ENCODE measurements at places on chromosomes 4 and X.

- DNase-seq, result no peak
Measured at GRCh38 chr4:102610476-102610875, 109.3 kb downstream of the NFKB1 start.

DNA sequence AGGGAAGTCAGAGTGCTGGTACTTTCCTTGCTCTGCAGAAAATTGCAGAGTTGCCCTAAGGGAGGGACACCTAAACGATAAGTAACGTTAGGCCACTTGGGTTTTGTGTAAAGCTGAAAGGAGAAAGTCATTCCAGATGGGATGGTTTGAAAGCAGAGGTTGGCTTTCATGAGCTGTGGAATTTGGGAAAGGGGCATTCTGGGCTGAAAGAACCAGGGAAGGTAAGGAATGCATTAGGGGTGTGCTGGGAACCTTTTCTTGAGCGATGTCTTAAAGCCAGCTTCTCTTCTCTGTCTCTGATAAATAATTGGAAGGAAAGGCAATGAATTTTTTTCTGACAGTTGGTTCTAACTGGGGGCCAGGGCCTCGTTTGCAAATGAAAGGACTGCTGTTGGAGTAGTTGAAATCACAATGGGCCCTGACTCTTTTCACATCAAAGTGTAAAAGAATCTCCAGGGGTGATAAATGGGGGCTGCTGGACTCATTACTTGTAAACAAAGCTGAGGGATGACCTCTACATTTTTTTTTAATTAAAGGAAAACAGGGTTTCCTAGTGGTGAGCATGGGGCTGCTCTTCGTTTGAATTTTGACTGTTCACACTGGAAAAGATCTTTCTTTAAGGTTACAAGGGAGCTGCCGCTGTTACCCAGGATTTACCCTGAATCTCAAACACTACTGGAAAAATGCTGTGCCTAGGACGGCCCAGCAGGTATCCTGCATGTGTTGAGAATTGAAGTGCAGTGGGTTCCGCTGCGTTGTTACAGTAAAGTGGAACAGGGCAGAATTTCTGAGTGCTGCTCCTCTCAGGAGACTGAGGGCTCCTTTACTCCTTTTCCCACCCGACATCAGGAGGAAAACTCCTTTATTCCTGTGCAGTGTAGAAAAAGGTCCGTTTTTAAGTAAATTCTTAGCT, 25.0 kb downstream of the AFF1 start:
- DNase-seq, result no peak

DNA sequence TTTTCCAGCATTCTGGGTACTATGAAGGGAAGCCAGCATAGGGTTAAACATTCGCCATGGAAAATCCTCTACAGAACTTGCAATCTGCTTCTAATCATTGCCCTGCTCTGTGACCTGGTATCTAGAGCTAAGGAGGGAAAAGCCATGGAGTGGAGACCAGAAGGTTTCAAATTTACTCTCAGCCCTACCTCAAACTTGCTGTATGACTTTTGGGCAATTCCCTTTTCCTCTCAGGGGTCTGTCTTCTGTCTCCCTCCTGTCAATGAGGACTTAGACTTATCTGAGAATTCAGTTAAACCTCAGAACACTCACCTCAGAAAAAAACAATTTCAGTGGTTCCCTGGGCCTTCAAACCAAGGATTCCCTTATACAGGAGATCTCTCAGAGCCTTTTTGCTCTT, 29.1 kb downstream of the ARHGEF9 start:
- DNase-seq, result no peak

- DNase-seq, result no peak
Measured at GRCh38 chr4:28014469-28014868, 1153.8 kb downstream of the STIM2 start.

DNA sequence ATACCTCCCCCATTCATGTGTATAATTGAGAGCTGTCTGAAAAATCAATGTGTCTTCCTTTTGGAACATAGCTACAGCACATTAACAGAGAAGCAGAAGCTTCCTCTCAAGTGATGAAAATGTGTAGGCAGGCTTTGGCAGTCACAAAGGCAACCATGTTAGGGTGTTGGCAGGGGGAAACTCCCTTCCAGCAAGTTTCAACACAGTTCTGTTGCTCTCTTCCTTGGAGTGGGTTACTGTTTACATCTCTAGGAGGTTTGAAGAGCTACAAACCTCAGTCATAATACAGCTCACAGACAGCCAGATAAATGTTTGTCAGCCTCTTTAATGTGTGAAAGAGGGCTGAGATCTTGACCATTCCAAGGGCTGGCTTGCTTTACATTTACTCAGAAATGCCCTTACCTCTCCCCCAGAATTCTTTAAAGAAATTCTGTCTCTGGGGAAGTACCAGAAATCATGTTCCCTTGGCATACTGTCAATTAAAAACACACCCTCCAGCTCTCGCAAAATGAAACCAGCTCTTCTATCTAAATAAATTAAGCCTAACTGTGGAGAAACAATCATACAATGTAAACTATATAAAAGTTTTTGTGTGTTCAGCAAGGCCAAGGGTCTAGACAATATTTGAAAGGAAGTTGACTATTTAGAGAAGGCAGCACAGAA, 18.9 kb downstream of the ZBTB33 start:
- peak; percentile 21 for DNase-seq

DNA sequence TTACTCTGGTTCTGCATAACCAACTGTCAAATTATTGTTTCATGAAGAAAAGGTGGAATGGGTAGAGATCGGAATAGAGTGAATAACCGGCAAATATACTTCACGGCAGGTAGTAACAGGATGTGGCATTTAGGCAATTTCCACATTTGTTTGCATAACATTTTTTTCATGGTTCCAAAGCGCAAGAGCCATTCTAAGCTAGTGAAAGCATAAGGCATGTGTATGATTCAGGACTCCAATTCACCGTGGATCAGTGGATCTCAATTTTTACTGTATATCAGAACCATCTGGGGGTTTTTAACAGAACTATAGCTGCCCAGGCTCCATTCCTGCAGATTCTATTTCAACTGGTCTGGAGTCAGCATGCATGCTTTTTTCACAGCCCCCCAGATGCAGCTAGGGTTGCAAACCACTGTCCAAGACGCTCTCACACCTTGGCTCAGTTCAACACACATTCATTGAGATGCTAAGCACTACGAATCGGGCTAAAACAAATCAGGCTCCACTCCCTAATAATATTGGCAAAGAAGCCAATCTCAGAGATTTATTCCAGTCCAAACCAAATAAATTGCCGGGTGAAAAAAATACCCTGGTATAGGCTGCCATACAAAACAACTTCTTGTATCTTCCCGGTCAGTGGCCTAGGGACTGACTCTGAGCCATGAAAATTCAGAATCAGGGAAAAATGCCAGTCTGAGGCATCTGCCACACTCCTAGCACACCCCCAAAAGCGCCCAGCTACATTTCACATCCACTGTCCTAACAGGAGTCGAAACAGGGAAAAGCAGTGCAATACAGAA, 30.0 kb downstream of the AFAP1 start:
- DNase-seq, result no peak

- no peak for DNase-seq
Measured at GRCh38 chr4:149248191-149248764, 567.4 kb downstream of the IQCM start.

GRCh38 chr4:87529187-87529586, at the start of gene SPARCL1:
SPARCL1 (minus strand) TSS chr4:87529376; CDS start chr4:87499574, 29,802 bp downstream.
- DNase-seq, result no peak

DNA sequence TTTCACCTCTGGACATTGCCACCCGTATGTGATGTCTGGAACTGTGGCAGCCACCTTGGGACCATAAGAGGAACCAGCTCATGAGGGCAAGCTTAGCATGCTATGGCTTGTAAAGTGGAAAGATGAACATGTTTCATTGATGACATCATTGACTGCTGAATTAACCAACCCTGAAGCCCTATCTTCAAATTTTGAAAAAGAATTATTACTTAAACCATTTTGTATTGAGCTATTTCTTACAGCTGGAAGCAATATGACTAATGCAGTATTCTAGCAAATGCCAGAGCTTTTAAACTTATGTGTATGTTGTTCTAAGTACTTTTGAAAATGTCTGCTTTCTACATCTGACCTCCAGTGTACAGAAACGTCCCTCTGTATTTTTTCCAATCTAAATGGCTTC, 18.1 kb downstream of the GUCY2F start:
- DNase-seq, result no peak

GRCh38 chrX:12790885-12791256, 341 bp upstream of the PRPS2 start:
- no peak for DNase-seq

DNA sequence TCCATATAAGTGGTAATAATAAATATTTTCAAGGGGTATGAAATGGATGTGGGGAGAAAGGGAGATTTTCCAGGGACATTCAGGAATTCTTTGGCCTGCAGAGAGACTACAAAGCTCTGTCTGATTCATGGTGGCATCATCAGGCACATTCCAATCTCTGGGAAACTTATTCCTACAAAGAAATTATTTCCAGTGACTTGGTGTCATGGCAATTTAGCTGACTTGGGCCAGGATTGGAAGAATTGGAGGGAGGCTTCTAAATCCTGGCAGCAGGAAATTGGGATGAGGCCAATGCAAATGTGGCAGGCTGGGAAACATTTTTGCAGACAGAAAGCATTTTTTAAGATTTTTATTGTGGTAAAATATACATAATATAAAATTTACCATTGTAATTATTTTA, 204.6 kb downstream of the RTL9 start:
- DNase-seq, result no peak

DNA sequence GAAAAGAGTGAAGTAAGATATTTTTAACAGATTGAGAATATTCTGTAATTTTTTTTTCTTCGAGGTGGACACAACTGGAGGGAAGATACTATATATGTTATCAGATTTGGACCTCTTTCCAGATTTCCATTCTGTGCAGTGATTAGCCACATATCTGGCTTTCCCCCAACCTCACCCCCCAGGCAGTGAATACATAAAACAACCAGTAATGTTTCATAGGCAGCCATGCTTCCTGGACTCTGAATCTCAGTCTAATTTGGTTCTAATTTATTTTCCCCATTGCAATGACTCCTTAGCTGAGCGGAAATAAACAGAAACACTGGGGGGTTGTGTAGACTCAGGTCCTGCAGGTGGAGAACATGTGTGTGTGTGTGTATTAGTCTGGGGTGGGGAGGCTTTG, 226.5 kb downstream of the FBXW7 start:
- no peak for DNase-seq

GRCh38 chrX:40871385-40872082, 136.2 kb upstream of the MED14 start:
- DNase-seq, result no peak

GRCh38 chr4:83454686-83455085, 937 bp downstream of the HELQ start:
- no peak for DNase-seq

DNA sequence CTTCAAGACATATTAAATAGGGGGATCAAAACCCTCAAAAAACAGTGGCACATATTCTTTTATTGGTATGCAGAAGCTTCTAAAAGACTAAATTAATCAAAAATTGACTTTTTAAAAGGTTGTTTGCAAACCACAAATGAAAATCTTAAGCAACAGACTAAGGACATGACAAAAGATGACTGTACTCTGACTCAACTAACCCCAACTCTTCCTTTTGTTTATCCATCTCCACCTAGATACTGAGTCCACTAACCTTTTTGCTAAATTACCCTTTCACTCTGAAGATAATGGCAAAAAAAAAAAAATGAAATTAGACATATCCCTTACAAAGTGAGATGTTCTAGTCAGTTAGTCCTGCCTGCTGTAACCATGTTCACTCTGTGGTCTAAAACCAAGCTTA, 91.6 kb upstream of the NLRP2B start:
- DNase-seq, result no peak

DNA sequence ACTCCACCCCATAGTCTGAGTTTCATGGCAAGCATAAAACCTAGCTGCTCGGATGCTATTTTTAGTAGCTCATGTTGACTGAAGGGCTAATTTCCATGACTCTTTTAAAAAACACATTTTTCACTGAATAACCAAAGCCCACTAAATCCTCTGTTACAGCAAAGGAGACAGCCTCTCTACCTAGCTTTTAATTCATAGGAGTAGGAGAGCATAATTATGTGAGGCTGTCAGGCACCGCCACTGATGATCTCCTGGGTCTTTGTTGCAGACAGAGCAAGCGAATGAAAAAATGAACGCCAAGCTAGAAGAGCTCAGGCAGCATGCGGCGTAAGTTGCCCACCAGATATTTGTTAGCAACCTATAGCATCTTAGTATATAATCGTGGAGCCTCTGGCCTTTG, 53.5 kb downstream of the KIF4A start:
- no peak for DNase-seq

GRCh38 chrX:9746148-9746888, 19.3 kb downstream of the GPR143 start:
- no peak for DNase-seq

DNA sequence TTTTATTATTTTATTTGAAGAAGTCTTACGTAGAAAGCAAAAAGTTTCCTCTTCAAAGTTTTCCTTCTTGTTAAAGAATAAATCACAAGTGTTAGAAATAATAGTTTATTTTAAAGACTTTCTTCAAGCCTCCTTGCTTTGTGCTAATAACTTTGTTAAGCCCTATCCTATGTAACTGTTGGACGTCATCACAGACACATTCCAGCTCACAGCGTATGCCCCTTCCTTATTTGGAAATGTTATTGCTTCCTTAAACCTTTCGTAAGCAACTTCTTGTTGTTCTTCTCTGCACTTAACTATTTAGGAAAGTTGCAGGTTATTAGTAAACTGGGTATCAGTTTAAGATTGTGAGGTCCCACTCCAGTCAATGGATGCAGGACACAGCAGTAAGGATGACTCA, 7.6 kb upstream of the SRD5A3 start:
- DNase-seq, result no peak

GRCh38 chr4:21413807-21414370, 534.7 kb downstream of the KCNIP4 start:
- DNase-seq, result no peak

DNA sequence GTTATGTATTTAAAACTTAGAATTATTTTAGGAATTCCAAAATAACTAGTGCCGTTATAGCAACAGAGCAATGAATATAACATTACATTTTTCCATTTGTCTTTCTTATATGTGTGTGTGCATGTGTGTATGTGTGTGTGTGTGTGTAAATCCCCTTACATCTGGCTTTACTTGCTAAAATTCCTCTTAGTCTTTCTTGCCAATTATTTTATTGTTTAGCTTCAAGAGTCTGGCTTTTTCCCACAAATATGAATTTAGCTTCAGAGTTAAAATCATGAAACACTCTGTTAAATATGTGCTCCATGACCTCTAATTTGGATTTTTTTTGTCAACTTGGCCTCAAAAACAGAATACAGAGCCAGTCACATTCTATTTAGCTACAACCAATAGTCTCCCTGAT, 18.9 kb downstream of the FGF13 start:
- no peak for DNase-seq

- no peak for DNase-seq
Measured at GRCh38 chr4:137471895-137472294, 60.4 kb downstream of the PCDH18 start.

- DNase-seq, result no peak
Measured at GRCh38 chrX:153662266-153662665, 11.3 kb downstream of the PNCK start.

DNA sequence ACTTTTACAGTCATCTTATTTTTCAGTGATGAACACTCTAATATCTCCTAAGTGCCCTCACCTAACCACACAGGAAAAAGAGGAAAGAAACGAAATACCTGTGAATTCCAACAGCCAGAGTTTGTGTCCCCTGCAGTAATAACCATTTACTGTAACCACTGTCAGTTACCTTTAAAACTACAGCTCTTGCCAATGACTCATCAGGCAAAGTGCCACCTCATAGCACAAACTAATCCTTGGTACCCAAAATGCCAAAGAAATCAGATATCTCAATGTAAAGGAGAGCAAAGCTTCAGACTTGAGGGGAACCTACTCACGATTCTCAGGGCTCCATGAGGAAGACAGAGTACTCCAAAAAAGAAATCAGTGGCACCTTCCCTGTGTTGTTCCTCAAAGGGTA, 146.5 kb downstream of the NDST3 start:
- DNase-seq, result no peak

All from AML-193 (cell line).